Naive thymus-derived CD4-positive, alpha-beta T cell (primary cell): ENCODE measurements at places on chromosomes 16 and 17.

GRCh38 chr17:36791942-36792475, 145.3 kb upstream of the LHX1 start:
- DNase-seq = no peak

DNA sequence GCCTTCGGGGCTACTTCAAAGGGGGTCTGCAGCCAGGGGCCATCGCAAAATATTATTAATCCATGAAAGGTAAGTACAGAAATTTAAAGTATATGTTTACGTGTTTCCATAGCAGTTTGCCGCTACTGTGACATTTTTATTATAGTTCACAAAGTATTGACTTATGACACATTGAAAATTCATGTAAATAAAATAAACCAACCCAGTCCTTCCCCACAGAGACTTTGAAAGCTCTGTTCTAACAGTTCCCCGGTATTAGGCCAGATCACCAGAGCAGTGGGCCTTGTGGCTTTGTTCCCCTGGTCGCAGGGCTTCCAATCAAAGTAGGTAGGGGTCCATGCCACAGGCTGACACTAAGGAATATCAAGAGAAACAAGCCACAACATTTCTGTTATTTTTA, 13.9 kb downstream of the KIAA0753 start:
- no peak for DNase-seq

- DNase-seq = no peak
Measured at GRCh38 chr16:80893686-80894085, 89.3 kb upstream of the CDYL2 start.

DNA sequence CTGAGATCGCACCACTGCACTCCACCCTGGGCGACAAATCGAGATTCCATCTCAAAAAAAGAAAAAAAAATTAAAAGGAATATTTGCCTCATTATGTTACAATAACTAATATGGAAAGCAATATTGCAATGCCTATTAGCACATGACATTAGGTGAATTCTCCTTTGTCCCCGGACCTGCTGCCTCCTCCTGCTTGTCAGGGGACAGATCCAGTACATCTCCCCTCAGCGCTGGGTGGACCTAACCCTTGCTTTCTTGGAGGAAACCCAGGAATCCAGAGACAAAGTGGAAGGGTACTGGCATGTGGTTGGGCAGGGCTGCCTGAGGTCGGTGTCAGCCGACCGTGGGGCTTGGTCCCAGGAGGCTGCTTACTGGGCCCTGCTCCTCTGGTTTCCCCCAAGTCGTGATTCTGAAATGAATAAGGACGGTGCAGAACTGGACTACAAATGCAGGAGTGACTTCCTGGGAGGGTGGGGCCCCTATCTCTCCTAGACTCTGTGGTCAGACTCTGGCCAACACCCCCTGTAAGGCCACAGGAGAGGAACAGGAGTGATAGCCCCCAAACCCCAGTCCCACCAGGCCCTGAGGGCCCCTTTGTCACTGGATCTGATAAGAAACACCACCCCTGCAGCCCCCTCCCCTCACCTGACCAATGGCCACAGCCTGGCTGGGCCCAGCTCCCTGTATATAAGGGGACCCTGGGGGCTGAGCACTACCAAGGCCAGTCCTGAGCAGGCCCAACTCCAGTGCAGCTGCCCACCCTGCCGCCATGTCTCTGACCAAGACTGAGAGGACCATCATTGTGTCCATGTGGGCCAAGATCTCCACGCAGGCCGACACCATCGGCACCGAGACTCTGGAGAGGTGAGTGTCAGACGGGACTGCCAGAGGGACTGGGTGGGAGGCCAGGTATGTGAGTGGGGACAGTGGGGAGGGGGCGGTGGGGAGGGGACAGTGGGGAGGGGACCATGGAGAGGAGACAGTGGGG, at the start of gene HBZ:
Gene HBZ, plus strand, starts transcription at position 504 of the 988 bp plus-strand sequence. Its CDS starts 266 bp downstream, at position 770.
- no peak for DNase-seq

GRCh38 chr16:89043636-89044417, 49.8 kb upstream of the ACSF3 start:
- DNase-seq = no peak

GRCh38 chr17:19291646-19292376, 54.6 kb downstream of the EPN2 start:
- no peak for DNase-seq

- no peak for DNase-seq
Measured at GRCh38 chr17:61786088-61786487, 77.2 kb downstream of the BRIP1 start.

- no peak for DNase-seq
Measured at GRCh38 chr17:78392295-78392694, 13.8 kb downstream of the PGS1 start.

DNA sequence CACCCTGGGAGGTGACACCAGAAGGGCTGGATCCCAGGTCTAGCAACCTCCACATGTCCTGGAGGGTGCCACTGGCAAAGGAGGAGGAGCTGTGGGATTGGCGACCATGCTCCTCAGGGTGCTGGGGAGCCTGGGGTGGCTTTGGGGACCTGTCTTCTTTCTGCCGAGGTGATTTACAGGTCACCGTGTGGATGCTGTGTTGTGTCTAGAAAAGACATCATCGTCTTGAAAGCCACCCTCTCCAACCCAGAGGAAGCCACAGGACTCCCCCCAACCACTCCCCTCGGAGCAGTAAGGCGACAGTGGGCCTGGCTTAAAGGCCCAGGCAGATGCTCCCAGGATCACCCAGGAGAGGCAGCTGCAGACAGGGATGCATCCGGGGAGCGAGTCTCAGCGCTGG, 29.7 kb upstream of the FASN start:
- peak; percentile 76 for DNase-seq

DNA sequence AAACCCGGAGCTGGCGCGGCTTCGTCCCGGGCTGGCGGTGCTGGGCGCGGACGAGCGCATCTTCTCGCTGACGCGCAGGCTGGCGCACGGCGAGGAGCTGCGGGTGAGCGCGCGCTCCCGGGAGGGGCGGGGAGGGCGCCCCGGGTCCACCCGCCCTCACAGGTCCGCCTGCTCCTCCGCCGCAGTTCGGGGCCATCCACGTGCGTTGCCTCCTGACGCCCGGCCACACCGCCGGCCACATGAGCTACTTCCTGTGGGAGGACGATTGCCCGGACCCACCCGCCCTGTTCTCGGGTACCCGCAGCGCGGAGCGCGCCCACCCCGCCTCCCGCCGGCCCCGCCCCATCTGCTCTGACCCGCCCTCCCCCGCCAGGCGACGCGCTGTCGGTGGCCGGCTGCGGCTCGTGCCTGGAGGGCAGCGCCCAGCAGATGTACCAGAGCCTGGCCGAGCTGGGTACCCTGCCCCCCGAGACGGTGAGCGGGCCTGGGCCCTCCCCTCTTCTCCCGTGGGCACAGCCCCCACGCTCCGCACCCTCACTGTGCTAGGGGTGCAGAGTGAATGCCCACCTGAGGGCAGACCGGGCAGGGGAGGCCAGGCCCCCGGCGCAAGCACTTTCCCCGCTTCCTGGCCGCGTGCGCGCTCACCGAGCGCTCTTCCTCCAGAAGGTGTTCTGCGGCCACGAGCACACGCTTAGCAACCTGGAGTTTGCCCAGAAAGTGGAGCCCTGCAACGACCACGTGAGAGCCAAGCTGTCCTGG, 1.4 kb downstream of the HAGHL start:
- DNase-seq = peak; percentile 46

GRCh38 chr16:53056392-53056881, 1.6 kb downstream of the CHD9 start:
- DNase-seq = no peak

DNA sequence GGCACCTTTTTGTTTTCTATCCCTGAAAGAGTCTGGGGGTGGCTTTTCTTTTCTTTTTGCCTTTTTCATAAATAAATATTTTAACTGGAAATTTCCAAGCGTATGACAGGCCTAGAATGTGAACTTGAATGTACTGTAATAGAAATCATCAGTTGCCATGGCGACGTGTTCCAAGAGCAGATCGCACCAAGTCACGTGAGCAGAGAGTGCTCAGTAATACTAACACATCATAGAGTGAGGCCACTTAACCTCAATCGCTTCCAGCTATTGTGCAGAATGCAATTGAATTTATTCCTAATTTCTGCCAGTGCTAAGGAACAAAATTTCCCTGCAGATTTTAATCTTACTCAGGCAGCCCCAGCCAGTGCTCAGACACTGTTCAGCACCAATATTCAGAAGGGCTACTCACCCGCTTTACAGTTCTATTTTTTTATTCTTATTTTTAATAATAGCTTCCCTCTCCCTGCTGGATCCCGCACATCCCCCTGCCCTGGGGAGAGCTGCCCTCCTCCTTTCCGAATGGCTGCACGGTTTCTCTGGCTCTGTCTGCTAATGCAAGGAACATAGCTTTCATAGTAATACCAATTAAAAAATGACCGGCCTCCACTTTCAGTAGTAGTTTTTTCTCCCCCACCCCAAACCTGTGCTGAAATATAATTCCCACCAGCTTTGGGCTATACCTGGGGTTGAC, 26.2 kb upstream of the PMFBP1 start:
- no peak for DNase-seq

- DNase-seq = no peak
Measured at GRCh38 chr16:18788828-18789514, 1.2 kb downstream of the RPS15A start.

DNA sequence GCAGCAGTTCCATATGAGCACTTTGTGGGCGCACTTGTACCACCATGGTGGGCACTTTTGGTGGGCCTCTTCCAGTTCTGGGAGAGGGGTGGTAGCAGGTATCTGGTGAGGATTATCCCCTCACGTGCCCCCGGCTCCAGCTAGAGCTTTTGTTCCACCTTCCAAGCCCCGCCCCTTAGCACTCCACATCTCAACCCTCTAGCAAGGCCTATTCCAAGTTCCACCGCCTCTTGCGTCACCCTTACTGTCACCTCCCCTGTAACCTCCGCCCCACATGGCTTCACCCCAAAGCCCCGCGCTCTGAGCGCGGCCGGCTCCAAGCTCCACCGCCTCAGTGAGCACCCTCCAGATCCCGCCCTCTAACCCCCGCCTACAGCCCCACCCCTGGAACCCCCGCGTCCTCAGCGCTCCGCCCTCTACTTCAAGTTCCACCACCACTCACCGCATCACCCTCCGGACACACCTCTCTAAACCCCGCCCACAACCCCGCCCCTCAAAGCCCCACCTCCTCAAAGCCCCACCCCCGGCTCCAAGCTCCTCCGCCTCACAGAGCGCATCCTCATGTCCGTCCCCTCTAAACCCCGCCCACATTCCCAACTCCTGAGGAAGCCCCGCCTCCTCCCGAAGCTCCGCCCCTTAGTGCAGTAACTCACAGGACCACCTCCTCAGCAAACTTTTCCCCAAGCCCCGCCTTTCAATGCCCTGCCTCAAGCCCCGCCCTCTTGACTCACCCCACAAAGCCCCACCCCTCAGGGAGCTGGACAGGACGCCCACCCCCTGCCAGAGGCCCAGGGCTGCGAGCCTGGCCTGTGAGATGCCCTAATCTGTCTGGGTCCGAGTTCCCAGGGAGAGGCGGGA, 11.1 kb downstream of the SCN4A start:
- peak; percentile 59 for DNase-seq

DNA sequence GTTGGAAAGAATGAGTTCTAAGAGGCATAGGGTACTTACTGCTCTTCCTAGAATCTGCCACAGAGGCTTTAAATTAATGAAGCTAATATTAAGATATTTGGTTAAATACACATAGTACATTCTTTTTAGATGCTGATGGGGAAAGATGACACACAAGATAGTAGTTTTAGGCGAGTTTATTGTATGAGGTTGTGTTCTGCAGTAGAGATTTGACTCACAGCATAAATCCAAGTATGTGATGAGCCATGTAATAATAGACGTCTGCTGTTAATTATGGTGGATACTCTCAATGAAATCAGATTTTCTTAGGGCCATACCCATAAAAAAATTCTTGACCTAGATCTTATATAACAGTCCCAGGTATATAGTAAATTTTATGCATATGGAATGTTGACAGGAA, 8.0 kb downstream of the TNRC6C start:
- DNase-seq = no peak

GRCh38 chr17:40791787-40792436, 7.8 kb downstream of the KRT28 start:
- no peak for DNase-seq

DNA sequence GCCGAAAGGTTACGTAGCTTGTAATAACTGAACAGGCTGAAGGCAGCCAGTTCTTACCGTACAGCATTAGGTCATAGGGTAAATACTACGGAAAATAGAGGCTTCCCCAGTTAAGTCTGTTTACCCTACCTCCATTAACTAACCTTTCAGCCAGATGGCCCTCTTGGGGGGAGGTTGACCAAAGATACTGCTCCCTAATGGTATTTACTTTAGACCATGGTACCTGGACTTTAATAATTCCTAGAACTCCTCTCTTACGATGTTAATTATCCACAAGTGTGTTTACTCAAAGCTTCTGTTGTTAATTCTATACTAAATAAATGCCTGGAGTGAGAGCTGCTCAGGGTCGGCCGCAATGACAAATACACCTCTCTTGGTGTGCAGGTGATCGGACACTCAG, 9.8 kb upstream of the ADAT1 start:
- DNase-seq = no peak

DNA sequence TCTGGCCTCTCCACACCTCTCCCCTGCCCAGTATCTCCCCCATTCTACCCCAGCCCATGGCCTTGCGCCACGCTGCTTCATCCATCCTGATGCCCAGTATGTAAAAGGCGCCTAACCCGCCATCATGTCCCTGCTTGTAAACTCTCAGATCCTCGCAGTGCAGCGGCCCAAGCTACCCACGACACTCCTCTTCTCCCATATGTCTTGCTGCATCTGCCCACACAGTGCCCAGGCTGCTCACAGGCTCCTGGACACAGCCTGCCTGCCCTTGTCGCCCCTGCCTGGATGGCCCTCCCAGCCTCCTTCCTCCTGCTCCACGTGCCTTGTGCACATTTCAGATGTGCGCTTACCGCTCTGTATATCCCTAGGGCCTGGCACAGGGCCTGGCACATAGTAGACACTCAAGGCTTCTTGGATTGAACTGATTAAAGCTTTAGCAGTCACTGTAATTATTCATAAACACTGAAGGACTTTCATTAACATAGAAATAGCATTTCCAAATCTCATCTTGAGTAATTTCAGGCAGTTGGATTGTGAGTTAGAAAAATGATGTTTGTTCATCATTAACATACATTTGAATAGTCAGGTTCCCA, 129.1 kb downstream of the CLEC16A start:
- no peak for DNase-seq

DNA sequence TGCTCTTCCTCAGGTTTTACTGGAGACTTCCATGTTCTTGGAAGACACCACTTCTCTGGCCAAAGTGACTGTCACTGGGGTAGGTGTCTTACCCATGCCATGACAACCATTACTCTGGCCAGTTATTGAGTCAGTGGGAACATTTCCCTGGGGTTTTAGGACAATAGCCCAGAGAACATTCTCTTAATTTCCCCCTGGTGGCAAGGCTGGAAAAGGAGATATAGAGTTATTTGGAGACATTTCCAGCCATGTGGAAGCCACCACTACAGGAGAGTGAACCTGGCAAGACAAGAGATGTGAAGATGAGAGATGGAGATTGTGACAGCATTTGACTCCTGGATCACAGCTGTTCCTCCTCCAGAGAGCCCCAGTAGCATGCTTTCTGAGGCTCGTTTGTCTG, 106.2 kb downstream of the CDK5R1 start:
- no peak for DNase-seq

GRCh38 chr17:75059369-75060345, 12.6 kb downstream of the KCTD2 start:
- peak; percentile 53 for DNase-seq
